Stimulated activated CD4-positive, alpha-beta T cell treated with anti-CD3 and anti-CD28 coated beads, Interleukin-2, amount 100 ng/mL, for 4 hours (primary cell): ENCODE measurements at places on chromosomes 16 and 17.

DNA sequence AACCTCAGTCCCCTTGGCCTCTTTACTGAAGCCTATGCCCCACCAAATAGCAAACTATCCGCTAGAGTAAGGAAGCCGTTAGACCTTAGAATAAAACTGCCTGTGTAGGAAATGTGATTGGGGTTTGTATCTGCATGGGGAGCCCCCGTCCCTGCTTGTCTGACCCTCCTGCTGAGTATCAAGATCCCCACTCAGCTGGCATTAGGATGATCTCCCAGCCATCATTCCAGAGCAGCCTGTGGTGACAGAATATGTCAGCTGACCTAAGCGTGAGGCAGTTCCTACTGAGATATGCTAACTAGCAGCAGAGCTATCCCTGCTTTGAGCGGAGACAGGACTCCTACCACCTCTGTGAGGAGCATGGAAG is 645 bp upstream of the GFOD2 start:
- DNase-seq, result no peak

- peak; percentile 20 for DNase-seq
Observed at GRCh38 chr17:56891751-56892150, 22.1 kb downstream of the TRIM25 start.

- DNase-seq, result no peak
Observed at GRCh38 chr16:25370541-25370940, 112.9 kb upstream of the ZKSCAN2 start.

DNA sequence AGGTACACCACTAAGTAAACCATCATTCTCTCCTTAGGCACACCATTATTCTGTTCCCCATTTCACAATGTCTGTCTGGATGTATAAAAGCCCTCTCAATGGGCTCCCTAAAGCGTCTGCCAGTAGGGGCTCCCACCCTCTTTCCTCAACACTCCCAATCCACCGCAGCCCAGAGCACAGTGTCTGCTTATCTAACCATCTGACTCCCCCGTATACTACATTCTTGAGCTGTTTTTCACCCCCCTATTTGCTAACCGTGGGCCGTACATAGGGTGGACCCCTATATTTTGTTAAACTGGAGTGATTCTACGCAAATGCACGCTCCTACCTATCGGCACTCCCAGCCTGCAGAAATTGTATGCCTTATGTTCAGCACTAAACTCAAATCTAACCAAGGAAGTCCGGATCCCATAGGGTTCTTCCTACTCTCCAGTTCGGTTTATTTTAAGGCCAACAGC is 685 bp upstream of the PSMD3 start:
- no peak for DNase-seq

DNA sequence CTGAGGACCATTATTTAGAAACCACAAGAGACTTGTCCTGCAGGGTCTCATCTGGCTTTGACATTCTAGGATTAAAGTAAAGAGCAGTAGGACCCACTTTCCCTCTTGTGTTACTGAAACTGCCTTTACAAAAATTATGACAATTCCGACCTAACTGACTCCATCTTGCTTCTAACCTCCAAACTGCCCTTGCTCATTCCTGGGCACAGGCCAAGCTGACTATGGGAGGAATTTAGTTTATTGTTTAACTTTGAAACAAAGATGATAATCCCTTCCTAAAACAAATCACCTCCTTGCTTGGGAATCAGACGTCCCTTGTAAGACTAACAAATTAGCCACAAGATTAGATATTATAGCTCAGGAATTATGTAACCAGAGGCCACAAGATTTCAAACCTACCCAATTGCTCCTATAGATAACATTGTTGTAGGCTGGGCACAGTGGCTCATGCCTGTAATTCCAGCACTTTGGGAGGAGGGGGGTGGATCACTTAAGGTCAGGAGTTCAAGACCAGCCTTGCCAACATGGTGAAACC is 87.0 kb upstream of the FBXO47 start:
- no peak for DNase-seq

GRCh38 chr16:53518550-53519416 is 15.8 kb upstream of the AKTIP start:
- DNase-seq, result peak; percentile 56
